ENCODE measurements at places on chromosomes 13 and 19.

DNA sequence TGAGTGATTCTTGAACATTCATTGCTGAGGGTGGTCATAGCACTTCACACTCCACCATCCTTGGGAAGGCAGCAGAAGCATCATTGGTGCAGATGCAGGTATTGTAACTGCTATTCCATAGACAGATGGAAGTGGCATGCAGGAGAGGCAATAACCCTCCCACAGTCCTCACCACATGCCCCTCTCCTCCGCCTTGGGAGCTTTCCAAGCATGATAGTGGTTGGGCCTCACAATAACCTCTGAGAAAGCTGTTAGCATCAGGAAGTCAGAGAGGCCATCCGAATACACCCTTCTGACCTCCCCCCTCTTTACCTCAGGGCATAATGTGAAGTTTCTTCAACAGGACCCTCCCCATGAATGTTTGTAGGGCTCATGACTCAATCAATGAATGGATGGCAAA lies 177.9 kb downstream of the KATNAL1 start:
- DNase-seq, result no peak

- peak; percentile 24 for DNase-seq
Observed at GRCh38 chr19:29260477-29261317, 47.7 kb upstream of the UQCRFS1 start.

GRCh38 chr19:46660551-46661019 lies 397 bp downstream of the DACT3 start:
- DNase-seq, result peak; percentile 15

DNA sequence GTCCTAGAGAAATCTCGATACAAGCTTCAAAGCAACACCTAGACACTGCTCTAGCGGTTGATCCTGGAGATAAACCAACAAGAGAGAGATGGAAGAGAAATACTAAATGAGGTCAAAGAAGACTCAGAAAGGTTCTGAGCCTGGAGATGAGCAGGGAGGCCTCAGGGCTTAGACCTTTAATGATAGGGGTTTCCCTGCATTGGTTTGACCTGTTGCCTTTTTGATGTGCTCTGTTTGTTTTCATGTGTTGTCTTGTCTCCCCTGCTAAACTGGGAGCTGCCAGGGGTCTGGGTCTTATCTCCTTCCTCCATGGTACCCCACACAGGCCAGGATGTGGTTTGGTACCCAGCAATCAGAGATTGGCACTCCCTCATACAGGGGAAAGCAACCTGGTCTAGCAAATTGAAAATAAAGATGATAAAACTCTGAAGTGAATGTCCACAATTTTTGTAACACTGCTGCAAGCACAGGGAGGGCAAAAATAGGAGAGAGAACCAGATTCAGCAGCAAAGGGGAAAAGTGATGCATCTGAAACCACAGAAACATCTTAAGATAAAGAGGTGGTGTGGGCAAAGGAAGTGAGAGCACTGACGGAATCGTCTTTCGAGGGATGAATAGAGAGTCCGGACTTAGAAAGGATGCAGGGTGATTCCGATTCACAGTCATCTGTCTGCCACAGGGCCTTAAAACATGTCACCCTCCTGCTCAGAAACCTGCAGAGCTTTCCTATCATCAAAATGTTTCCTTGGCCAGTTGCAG lies 3.5 kb downstream of the FFAR2 start:
- DNase-seq, result peak; percentile 31

GRCh38 chr13:95494082-95494681 lies 58.3 kb upstream of the CLDN10 start:
- DNase-seq, result peak; percentile 10

GRCh38 chr13:98450539-98451111 lies 126.3 kb downstream of the STK24 start:
- DNase-seq, result no peak

- DNase-seq, result no peak
Observed at GRCh38 chr13:50449465-50449864, 394.0 kb downstream of the DLEU7 start.

- no peak for DNase-seq
Observed at GRCh38 chr19:45824531-45825262, 9.6 kb upstream of the RSPH6A start.

GRCh38 chr13:90448466-90449037 lies 898.9 kb upstream of the MIR17HG start:
- DNase-seq, result no peak

GRCh38 chr13:113863524-113864272 lies at the start of gene GAS6:
Gene GAS6, minus strand, starts transcription at chr13:113864076. Its CDS starts 156 bp downstream, at chr13:113863920.
- DNase-seq, result no peak

DNA sequence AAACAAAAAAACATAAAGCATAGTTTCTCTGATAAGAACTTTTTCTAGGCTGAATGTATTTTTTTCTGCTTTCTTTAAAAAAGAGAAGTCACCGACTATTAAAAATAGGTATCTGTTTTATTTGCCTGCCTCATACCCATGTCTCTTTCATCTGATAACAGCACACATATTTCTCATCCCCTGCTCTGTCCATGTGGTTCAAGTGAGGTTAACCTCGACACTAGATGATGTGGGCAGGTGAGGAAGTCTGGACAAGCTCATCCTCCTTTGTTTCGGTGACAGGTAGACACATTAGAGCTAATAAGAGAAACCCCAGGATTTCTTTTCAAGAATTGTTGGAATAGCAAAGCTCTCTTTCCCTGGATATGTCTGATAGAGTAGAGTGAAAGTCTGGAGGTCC lies 222.7 kb downstream of the GPC5 start:
- DNase-seq, result no peak

DNA sequence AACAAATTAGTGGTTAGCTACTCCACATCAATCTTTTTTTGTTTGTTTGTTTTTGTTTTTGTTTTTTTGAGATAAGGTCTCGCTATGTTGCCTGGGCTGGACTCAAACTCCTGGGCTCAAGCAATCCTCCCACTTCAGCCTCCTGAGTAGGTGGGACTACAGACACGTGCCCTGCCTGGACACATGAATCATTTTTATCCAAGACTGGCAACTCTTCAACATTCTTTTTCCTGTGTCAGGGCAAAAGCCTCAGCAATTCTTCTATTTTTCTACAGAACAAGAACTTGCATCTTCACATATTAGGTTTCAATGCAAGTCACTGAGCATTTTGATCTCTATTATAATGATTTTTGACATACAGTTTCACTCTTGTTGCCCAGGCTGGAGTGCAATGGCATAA lies 76.8 kb upstream of the LRCH1 start:
- no peak for DNase-seq

DNA sequence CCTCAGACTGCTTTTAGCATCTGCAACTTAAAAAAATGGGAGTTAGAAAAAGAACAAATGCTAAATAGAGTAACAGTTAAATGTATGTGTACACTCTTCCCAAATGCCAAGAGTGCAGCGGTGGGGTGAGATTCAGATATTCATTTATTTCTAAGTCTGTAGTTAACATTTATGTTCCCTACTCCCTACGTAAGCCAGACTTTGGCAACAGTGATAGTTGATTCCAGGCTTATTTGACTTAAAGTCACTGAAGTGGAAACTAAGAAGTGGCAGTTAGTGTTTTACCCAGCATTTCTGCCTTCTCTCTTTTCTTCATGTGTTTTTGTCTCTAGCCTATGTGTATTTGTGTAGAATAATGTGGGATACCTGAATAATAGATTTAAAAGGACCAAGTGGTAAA lies 4.5 kb downstream of the MIR17HG start:
- no peak for DNase-seq

DNA sequence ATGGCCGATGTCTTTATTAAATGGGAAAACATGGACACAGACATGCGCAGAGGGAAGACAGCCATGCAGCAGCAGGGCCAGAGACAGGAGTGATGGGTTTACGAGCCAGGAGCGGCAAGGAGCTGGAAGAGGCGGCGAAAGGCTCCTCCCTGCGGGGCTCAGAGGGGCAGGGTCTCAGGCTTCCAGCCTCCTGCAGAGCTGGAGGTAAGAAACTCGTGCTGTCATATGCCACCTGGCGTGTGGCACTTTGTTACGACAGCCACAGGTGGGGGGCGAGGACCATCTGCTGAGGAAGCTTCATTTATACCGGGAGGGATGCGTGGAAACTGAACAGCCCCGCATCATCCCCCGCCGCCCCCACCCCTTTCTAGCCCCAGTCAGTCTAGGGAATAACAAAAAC lies 52.0 kb upstream of the SPACA7 start:
- no peak for DNase-seq

DNA sequence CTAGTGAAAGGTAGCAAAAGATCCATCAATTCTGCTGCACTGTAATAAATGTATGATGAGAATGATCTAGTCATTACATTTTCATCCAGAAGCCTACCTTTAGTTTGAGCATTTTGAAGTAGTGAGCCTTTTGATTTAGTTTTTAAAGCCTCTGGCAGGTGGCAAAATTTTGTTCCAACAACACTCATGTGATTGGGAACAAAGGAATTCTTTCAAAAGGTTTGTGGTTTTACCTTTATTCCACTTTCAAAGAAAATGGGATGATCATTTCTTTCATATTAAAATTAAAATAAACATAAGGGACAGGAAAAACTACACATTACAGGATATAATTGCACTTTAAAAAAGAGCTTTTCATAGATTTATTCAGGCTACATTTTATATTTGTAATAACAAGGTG lies 260.2 kb downstream of the DACH1 start:
- DNase-seq, result no peak

- no peak for DNase-seq
Observed at GRCh38 chr13:33639158-33639557, 178.8 kb upstream of the RFC3 start.

DNA sequence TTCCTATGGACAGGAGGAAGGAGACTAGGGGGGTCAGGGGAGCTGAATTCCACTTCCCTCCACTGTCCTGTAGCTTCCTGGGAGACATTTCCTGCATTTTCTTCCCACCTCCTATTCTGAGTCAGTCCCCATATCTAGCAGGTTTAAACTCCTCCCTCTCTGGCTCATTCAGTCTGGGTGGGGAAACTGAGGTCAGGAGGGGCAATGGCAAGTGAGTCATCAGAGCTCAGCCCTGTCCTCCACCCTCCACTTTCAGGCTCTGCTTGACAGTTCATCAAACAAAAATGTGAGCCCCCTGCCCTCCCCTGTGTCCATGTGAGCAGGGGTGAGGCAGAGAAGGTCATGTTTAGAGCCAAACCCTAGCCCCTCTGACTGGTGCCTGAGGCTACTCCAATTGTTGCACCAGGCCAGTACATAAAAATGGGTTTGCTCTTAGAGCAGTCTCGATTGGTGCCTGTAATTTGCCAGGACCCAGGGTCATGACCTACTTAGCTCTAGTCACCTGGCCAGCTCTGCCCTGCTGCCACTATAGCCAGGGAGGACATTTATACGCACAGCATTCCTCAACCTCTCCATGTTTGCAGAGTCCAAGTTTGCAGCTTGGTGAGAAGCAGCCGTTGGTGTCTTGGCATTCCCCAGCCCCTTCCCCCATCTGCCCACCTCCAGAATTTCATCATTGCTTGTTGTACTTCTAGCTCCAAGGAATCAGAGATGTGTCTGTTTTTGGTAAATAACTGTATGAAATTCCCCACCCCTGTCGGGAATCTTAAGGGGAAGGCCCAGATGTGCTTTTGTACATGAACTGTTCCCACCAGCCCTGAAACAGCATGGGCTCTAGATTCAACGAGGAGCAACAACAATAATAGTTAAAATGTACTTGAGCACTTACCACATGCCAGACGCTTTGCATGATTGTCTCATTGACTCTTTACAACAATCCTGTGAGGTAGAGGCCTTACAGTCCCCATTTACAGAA lies 20.7 kb downstream of the SAMD4B start:
- DNase-seq, result no peak

DNA sequence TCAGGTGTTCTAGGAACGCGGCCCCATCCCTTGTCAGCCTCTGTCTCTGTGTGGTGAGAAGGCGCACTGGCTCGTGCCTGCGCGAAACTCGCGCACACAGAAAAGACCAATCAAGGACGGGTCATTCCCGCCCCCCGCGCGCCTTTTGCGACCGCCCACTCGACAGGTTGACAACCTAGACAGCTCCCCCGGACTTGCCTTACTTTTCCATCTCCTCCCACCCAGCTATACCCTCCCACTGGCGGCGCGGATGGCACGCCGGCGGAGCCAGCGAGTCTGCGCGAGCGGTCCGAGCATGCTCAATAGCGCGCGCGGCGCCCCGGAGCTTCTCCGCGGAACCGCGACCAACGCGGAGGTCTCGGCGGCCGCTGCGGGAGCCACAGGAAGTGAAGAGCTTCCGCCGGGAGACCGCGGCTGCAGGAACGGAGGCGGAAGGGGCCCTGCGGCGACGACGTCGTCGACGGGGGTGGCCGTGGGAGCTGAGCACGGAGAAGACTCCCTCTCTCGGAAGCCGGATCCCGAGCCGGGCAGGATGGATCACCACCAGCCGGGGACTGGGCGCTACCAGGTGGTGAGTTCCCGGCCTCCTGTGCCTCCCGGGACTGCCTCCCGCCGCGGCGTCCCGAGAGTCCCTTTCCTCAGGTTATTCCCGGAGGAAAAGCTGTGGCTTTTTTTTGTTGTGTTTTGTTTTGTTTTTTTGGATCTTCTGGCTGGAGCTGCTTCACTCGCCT lies at the start of gene NDFIP2:
NDFIP2 (plus strand) TSS at position 202 of the 731 bp plus-strand sequence; CDS start at position 251, 49 bp downstream.
- peak; percentile 91 for DNase-seq

DNA sequence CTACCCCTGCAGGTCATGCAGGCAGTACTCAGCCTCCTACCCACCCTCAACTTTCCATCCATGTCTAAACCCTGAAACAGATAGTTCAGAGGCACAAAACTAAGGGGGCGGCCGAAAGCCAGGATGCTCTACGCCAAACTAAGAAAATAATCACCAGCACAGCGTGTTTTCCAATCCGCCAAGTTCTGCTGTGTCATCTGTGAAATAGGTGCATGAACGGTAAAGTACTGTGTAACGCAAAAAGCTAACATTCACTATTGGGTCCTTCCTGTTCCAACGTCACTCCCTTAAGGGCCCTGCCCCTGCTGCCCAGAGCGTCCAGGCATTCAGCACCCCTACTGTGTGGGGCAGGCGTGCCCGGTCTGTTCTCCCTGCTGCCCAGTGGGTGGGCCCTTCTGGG lies 12.2 kb upstream of the TIMM44 start:
- DNase-seq, result no peak

- no peak for DNase-seq
Observed at GRCh38 chr13:59409211-59409610, 754.5 kb downstream of the DIAPH3 start.

DNA sequence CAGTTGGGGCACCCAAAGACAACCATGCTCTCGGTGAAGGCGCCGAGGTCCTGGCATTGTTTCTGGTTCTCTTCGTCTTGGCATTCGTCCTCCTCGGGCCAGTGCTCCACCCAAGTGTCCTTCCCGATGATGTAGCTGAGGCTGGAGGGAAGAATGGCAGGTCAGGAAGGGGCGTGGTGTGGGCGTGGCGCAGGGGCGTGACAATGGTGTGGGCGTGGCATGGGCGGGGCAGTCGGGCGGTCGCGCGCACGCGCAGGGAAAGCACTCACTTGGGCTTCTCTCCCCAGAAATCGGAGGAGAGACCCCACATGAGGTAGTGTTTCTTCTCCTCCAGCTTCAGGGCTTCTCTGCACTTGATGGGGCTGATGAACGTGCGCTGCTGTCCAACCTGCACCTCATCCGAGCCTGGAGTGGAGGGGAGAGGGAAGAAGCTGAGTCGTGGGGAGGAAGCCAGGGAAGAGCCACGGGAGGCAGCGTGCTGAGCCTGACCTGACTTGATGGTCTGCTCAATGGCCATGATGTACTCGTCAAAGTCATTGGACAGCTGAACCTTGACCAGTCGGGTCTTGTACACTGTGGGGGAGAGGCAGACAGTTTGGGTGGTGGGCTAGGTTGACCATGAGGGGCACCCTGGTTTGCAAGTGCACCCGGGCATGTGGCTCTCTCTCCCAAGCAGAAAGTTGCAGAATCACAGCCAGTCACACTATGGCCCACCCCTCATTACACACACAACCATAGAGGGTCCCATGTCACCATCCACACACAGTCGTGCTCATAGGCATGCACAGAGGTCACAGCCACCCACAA lies 8.1 kb upstream of the TNFSF14 start:
- DNase-seq, result peak; percentile 57

- DNase-seq, result peak; percentile 36
Observed at GRCh38 chr19:6060600-6061375, 49.5 kb downstream of the RFX2 start.

All from stimulated activated CD4-positive, alpha-beta T cell treated with anti-CD3 and anti-CD28 coated beads, Interleukin-4, amount 100 ng/mL, for 24 hours (primary cell).